ENCODE measurements at places on chromosomes 2 and 18.
A peak's percentile ranks its signal among the peaks of the same experiment; 100 is the strongest.

GRCh38 chr2:174343623-174344455, 9.1 kb downstream of the SP9 start:
- no peak for DNase-seq

- no peak for DNase-seq
These were observed 20.4 kb downstream of the STAM2 start for GRCh38 chr2:152155209-152155608.

- DNase-seq, result no peak
These were observed 481.2 kb downstream of the NUP35 start for GRCh38 chr2:183605440-183605839.

GRCh38 chr2:201105759-201106158, 10.2 kb upstream of the CFLAR start:
- DNase-seq, result no peak

DNA sequence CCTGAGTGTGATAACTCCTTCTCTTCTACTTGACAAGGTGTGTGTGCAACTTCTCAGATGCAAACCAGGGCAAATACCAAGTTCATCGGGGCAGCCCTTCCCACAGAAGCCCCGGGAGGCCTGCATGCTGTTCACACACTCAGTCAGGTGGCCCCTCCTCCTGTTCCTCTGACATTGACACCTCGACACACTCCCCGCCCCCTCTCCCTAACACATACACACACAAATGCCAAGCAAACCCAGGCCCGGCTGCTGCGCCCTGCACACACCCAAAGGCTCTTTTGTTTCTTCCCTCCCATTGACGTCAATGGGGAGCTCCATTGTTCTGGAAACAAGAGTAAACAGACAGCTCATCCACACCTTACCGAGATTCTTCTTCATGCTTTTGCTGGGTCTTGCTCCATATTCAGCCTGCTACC, 1.7 kb upstream of the PER2 start:
- no peak for DNase-seq

DNA sequence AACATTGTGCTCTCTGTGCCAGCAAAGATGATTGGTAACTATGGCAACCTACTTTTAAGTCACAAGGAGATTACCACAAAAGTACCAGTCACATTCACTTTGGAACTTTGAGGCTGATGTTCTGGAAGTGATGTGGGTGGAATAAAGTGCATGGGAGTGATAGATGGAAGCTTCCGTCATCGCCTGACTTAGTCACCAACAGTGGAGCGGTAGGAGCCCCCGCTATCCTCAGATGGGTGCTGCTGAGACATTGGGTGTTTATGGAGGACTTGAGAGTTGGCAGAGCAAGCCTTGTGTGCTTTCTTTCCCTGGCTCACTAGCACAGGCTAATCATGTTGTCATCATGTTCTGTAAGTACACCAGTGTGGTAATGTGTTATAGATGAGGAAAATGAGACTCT, 4.6 kb downstream of the PPP1R7 start:
- peak; percentile 9 for DNase-seq

- no peak for DNase-seq
These were observed 39.4 kb downstream of the ACTR2 start for GRCh38 chr2:65267008-65267407.

DNA sequence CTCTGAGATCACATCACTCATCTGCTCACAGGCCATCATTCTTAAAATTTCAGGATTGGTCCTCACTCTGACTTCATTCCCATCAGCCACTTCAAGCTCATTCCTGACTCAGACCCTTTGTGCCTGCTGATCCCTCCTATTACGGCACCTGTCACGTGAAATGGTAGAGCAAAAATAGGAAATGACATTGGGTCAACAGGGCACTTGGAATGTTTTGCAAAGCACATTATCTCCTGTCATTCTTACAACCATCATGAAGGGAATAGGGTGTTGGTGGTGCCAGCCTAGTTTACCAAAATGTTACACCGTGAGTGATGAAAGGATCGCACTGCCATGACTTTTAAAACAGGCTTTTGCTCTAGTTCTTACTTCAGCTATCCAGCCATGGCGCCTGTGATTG, 61.1 kb downstream of the EIF5B start:
- no peak for DNase-seq

GRCh38 chr2:191350826-191351225, 105.6 kb downstream of the MYO1B start:
- no peak for DNase-seq
